ENCODE measurements at places on chromosomes 5 and 9.
A peak's percentile ranks its signal among the peaks of the same experiment; 100 is the strongest.

DNA sequence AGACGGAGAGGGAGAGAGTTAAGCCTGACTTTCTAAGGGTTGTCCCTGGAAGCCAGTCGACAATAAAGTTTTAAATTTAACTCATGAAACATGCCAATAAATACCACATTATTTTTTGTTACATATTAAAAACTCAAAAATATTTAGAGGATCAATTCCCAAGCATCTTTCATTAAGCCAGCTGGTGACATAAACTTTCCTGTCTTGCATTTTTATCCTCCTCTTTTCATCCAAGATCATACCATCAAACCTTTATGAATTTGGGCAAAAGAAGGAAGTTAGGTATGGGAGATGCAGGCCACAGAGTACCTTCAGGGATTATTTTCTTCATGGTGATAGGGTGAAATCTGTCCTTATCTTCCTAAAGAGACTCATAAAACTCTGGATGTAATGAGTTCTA, 178.3 kb upstream of the FBXL17 start:
- DNase-seq = no peak

DNA sequence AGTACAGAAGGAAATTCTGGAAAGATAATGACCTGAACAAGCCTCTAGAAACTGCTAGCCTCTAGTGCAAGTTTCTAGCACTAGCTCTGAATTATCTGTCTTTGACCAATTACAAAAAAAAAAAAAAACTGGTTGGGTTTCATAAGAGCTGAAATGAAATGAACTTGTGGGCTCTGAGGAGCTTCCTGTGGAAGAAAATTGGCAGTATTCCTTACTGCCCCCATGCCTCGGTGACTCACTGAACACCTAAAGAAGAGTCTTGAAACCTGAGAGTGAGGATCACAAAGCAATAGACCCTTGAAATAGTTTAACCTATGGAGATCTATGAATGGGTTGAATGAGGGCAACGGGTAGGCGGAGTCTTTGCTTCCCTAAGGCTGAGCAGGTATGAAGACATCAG, 263.6 kb upstream of the RASA1 start:
- DNase-seq = no peak

DNA sequence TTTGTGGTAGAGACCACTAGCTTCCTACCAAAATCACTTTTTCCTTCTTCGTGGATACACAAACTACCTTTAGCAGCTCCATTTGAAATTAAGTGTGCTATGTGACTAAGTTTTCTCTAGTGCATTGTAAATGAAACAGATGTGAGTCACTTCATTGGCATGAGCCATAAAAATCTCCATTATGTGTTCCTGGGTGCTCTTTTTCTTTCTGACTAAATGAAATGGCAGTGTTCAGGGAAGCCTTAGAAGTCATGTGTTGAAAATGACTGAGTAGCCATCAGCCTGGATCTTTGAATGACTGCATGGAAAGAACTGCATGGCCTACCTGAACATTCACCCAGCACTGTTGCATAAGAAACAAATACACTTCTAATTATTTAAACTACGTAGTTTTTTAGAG, 107.9 kb downstream of the NDUFAF2 start:
- peak; percentile 34 for DNase-seq

DNA sequence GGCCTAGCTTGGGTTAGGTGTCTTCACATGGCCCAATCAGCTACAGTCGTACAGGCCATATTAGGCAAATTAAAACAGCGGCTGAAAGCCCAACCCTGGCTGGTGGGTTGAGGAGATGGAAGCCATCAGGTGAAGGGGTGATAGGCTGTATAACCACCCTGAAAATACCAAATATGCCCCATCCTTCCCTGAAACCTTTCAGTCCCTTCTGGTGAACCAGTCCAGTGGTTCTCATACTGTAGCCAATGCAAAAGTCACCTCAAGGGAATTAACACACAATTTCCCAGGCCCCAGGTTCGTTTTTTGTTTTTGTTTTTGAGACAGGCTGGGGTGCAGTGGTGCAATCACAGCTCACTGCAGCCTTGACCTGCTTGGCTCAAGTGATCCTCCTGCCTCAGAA, 19.8 kb upstream of the KCNV2 start:
- DNase-seq = no peak

DNA sequence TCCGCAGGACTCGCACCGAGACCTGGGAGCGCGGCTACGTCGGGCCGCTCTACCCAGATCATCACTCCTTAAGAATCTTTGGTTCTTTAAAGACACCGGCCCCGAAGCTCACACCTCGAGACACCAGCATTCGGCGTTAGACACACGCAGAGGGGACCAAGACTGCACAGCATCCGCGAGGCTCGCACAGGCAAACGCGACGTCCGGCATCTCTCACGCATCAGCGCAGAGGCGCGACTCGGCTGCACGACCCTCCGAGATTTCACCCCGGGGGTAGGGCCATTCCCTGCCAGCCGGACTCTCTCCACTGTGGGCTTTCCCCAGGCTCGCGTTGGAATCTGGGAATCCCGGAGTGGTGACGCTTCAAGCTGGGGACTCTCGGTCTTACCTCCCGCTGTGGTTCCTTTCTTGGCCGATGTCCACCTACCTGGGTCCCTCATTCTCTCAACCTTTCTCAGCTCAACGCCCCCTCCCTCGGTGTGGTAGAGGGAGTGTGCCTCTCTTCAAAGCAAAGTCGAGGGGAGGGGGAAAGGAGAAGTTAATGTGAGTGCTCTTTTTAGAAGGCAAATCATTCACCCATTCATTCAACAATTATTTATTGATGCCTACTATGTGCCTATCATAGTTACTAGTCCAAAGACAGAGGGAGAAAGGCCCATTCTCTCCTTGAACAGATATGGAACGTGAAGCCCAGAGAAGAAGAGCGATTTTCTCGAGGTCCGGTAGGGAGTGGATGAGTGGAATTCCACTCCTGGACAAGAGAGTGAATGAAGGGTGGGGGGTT, 1.3 kb upstream of the HAND1 start:
- no peak for DNase-seq

- DNase-seq = no peak
Measured at GRCh38 chr9:36731068-36731956, 158.6 kb downstream of the MELK start.

- no peak for DNase-seq
Measured at GRCh38 chr9:13677801-13678200, 398.3 kb upstream of the MPDZ start.

GRCh38 chr5:146744068-146744745, 134.3 kb downstream of the PPP2R2B start:
- no peak for DNase-seq

- DNase-seq = no peak
Measured at GRCh38 chr5:8458038-8458383, 589.1 kb downstream of the MTRR start.

GRCh38 chr5:174378121-174378874, 332.8 kb downstream of the NSG2 start:
- DNase-seq = no peak

- DNase-seq = no peak
Measured at GRCh38 chr9:133461975-133462374, 2.2 kb downstream of the CACFD1 start.

GRCh38 chr9:11577522-11577921, 964.7 kb upstream of the PTPRD start:
- DNase-seq = no peak

Data from amniotic stem cell (primary cell).